ENCODE measurements at places on chromosomes 6 and 20.

- no peak for DNase-seq
These were observed 35.8 kb downstream of the PHIP start for GRCh38 chr6:79042088-79042798.

DNA sequence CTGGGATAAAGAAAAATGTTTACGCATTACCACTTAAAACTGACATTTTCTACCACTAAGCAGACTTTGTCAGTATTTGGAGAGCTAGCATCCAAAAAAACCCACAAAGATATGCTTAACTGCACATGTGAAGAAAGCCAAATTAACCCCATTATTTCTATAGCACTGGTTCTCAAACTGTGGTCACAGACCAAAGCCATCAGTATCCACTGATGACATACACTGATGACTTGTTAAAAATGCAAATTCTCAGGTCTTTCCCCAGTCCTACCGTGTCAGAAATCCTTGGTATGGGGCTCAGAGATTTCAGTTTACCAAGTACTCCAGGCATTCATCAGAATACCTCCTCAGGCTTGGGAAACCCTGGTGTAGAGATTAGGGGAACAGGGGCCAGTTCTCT lies 230.2 kb downstream of the PTPRK start:
- DNase-seq, result no peak

- no peak for DNase-seq
These were observed 308.9 kb downstream of the DHX35 start for GRCh38 chr20:39270837-39271604.

DNA sequence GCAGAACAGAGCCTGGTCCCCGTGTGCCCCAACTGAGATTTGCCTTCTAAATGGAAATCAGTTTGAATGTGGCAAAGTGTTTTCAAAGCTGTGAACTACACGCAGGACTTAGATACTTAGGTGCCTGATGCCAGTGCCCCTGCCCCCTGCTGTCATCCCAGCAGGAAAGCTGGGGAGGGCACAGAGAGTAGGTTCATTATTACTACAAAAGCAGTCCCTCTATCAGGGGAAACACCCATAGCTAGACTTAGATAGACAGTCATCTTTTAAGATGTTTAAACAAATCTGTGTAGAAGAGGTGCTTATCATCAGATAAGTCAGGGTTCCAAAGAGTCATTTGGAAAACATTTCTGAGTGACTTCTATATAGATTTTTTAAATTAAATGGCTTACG lies 155.0 kb upstream of the SNX9 start:
- DNase-seq, result no peak

GRCh38 chr6:15615802-15616201 lies 47.0 kb downstream of the DTNBP1 start:
- no peak for DNase-seq

DNA sequence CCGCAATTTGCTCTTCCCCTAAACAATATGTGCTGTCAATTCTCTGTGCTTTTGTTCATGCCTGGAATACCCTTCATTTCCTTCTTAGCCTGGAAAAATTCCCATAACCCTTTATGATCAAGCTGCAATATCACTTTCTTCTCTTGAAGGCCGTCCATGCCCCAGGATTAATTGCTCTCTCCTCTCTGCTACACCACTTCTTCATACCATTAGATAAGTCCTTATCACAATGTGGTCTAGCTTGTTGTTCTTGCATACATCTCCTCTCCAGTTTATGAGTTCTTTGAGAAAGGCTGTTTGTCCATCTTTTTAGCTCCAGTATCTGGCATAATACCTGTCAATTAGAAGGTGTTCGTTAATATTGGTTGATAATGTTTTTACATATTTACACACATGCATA lies 111.2 kb upstream of the SAMD5 start:
- no peak for DNase-seq

DNA sequence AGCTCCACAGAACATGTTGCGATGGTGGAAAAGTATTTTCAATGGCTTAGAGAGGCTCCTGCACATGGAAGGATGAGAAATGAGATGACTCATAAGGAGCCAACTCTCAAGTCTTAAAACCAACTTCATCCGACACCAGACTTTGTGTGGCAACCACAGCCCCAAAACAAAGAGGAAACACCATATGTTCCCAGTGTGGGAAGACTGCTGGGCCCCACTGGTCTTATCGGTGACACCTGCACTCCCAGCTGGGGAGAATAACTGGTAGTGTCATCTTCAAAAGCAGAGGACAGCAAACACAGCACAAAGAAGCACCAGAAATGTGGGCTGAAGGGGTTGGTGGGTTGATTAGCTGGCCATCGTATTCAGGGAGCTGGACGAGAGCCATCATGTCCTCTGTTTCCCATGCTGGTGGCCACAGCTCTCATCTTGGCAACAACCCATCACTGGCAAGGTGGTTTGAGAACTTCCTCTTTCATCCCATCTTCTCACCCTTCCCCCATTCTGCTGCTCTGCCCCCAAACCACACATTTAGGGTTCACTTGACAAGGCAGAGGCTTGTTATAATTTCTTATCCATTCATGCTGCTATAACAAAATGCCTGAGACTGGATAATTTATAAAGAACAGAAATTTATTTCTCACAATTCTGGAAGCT lies 46.0 kb upstream of the TASP1 start:
- DNase-seq, result no peak

DNA sequence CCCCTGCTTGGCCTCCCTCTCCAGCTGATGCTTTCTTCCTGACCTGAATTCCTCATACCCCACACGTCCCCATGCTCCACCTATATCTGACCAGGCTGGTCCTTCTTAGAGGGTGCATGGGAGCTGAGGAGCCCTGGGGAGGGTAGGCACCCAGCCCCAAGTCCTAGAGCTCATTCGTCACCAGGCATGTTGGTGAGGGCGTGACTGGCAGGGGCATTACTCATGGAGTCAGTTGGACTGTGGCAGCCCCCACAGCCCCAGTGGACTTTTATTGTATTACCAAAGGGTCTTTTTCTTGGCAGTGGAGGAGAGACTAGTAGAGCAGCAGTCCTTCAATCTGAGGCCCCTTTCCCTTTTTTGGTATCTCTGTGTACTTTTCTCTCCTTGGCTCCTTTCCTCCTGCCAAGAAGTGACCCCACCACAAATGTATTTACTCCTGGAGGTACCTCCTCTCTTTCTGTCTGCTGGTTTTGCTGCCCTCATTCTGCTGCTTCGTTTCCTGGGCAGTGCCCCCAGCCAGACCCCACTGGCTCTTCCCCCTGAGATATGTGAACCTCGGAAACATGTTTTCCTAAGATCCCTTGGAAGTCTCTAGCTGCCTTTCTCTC lies 10.4 kb upstream of the SGK2 start:
- no peak for DNase-seq

DNA sequence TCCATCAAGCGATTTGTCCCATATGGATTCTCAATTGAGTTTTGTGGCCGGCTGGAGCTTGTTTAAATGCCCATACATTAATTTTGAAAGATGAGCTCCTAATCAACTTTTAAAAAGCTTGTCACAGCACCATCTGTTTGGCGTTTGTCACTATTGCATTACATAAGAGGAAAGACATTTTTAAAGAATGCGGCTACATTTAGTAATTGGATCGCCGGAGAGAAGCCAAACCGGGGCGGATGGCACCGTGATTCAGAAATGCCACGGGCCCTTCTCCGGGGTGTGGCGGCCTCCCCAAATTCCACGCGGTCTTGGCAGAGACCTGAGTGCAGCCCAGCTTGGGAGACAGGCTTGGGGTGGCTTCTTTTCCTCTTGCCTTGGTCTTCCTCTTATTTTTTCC lies 67.7 kb upstream of the ZNFX1 start:
- DNase-seq, result no peak

GRCh38 chr6:1915226-1915625 lies 305.5 kb downstream of the FOXC1 start:
- DNase-seq, result no peak

DNA sequence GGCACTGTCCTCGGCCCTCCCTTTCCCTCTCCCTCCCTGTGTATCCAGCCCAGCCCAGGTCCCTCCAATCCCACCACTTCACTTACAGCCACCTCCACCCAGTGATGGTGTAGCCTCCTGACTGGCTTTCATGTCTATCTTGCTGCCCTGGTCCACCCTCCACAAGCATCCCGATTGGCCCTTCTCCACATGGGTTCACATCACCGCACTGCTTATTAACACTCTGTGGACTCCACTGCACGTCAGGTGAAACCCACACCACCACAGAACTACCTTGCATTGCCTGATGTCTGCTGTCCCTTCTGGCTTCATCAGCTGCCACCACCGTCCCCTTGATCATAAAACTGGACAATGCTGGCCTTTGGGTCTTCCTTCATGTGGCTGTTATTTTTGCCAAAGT lies 220.4 kb upstream of the ARID1B start:
- DNase-seq, result no peak

DNA sequence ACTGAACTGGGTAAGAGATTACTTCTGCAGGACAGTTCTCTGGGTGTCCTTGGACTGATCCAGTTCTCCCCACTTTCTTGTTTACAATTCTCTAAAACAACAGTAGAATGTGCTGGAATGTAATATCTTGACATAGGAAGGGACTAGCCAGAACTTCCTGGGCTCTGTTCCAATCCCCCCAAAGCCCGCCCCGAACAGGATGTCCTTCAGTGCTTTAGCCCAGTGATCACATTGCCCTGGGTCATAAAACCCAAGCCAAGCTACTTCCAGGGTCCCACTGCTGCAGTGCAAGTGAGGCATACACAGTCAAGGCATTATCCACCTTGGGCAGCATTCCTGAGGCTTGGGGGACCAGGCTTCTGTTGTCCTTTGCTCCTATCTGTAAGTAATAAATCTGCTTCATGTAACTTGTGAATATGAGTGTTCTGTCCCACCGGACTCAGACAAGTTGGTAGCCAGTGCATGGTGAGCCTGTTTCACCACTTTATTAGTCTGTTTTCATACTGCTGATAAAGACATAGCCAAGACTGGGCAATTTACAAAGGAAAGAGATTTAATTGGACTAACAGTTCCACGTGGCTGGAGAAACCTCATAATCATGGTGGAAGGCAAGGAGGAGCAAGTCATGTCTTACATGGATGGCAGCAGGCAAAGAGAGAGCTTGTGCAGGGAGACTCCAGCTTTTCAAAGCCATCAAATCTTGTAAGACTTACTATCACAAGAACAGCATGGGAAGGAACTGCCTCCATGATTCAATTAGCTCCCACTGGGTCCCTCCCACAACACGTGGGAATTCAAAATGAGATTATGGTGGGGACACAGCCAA lies 23.5 kb downstream of the FITM2 start:
- DNase-seq, result no peak

Data from activated T-cell treated with anti-CD3 and anti-CD28 coated beads for 24 hours (primary cell).